ENCODE measurements at places on chromosomes 2 and 18.

DNA sequence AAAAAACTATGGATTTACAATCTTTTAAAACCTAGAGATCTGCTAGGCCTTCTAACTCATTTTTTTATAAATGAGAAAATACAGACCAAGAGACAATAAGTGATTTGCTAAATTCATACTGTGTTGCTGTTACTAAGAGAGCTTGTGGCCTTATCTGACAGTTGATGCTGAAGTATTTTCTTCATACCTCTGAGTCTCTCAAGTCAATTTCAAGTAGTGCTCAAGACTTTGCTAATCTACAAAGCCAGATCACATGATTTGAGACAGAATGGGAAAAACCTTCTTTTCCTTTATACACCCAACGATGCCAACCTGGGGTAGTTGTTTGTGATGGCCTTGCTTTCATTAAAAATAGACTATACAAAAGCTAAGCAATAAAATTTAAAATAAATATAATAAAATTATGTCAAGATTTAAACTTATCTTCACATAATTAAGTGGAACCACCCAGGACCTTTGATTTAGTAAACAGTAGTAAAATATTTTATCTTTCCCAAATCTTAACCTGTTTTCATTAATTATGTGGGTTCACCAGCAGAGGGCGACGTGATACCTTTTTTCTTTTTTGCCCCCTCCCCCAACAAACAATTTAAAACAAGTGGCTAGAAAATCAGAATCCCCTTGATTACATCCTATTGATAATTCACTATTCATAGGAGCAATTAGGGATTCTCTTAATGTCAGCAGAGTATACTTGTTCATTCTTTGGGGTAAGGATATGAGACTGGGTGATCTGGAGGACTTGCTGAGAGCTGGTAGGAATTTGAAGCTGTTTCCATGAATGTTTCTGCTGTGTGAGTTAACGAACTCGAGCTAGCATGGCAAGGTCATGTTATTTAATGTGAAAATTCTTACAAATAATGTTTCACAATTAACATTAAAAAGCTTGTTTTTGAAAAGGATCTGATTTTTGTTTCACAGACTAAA lies 49.6 kb upstream of the SLC5A7 start:
- no peak for DNase-seq

- no peak for DNase-seq
These were observed 9.0 kb downstream of the CYBRD1 start for GRCh38 chr2:171531291-171531690.

DNA sequence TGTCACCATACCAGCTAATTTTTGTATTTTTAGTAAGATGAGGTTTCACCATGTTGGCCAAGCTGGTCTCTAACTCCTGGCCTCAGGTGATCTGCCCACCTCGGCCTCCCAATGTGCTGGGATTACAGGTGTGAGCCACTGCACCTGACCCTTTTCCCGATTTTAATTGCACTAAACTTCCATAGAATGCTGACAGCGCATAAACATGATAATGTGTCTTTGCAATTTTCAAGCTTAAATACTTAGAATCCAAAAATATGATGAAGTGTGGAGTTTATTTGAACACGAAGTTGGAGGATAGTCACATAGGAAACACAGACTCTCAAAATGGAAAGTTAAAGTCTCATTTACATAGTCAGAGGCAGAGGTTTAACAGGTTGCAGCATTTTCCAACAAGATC lies 138.6 kb downstream of the TPO start:
- no peak for DNase-seq

DNA sequence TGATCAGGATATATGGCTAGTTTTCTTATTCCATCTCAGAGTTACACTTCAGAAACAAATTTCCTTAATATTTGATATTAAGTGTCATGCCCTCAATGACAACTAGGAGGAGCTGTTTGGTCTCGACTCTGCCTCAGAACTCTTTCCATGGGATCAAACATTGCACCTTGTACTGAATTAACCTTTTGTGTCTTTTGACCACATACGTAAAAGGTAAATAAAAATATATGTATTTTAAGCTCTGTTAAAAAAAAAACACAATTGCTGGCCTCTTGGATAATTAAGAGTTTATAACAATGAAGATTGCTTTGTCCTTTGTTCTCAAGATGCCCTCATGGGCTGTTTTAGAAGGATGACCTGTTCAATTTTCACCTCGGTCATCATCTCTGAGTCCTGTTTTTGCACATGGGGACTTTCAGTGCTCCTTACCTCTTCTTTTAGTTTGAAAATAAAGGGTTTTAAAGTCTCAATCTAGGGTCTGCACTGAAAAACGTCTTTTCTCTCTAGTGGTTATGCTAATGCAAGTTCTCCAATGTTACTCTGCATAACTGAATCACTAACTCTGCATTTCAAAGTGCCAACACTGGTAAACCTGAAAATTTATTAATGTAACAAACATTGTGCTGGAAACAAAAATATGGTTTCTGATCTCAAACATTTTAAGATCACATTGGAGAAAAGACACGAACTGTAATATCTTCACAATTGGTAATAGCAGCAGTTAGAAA lies 18.8 kb upstream of the FN1 start:
- no peak for DNase-seq

GRCh38 chr2:201275990-201276389 lies 15.7 kb downstream of the CASP8 start:
- no peak for DNase-seq

DNA sequence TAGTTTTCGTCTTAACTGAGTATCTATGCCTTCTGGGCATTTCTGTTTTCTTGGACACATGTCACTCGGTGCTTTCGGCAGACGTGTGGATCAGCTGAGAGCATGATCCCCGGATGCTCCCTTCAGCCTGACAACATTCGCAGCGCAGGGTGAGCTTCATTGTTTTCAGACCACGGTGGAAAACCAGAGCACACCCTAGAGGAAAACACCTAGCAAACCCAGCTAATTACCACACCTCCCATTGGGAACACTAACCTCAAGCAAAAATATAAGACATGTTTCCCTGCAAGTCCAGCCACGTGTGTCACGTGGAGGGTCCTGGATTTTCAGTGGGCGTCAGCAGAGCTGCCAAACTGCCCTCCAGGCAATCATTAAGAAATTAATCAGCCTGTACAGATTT lies 31.0 kb downstream of the ANKRD29 start:
- no peak for DNase-seq

- DNase-seq = no peak
These were observed 25.1 kb upstream of the IL1R1 start for GRCh38 chr2:102117472-102117858.

DNA sequence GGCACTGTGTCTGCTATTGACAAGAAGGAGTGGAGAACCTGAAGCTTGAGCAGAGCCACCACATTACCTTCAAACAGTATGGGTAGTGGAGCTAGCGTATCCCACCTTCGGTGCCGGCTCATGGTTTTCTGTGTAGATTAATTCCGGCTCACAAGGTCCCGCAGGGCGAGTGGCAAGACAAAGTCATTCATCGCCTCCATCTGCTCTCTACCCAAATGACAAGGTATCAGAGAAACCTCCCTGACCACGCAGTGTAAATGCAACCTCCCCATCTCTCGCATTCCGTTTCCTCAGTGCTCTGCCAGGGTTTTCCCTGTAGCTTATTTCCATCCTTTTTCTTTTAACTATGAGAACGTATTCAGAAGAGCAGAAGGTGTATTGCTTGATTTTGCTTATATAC lies 79.8 kb downstream of the MAP4K4 start:
- DNase-seq = no peak

GRCh38 chr18:58105888-58106260 lies 61.8 kb downstream of the NEDD4L start:
- DNase-seq = no peak

GRCh38 chr2:135803278-135803677 lies 33.7 kb downstream of the LCT start:
- no peak for DNase-seq

GRCh38 chr2:228802181-228803071 lies 468.7 kb downstream of the PID1 start:
- no peak for DNase-seq

- DNase-seq = peak; percentile 34
These were observed at the start of gene HDHD2 for GRCh38 chr18:47150029-47150823. Gene HDHD2 (minus strand): TSS chr18:47150500. CDS start chr18:47136439, 14,061 bp downstream.

- DNase-seq = no peak
These were observed 263.2 kb downstream of the CYP26B1 start for GRCh38 chr2:71884303-71885042.

DNA sequence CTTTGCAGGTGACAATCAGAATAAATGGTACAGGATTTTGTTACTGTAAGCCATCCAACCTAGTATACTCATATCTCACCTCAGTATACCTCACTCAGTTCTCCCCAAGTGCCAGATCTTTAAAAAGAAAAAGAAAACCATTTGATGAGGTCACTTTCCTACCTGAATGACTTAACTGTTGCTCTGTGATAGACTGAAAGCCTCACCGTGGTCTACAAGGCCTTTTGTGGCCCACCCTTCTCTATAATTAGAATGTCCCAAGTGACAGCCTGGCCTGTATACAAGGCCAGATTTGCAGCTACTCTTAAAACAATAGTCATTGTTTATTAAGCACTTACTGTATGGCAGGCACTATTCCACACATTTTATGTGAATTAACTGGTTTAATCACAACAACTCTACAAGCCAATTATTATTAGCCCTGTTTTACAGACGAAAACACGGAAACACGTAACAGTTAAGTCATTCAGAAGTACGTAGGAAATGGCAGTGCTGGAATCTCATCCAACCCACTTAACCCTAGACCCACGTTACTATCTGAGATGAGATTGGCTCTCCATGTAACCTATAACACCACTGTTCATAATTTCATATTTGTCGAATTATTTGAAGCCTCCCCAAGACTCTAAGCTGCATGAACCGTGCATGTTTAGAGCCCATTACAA lies 28.3 kb downstream of the PKP4 start:
- no peak for DNase-seq

DNA sequence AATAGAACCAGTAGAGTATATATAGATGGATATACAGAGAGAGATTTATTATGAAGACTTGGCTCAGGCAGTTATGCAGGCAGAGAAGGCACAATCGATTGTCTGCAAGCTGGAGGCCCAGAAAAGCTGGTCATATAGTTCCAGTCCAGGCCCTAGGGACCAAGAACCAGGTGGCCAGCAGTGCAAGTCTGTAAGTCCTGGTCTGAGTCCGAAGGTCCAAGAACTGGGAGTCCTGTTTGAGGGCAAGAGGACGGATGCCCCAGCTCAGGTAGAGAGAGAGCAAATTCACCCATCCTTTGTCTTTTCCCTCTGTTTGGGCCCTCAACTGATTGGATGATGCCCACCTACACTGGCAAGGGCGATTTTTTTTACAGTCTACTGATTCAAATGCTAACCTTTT lies 164.6 kb downstream of the CAMKMT start:
- no peak for DNase-seq

GRCh38 chr2:170523506-170523905 lies 191.6 kb upstream of the SP5 start:
- no peak for DNase-seq

- DNase-seq = peak; percentile 21
These were observed 1.3 kb downstream of the PTMA start for GRCh38 chr2:231709636-231709980.

DNA sequence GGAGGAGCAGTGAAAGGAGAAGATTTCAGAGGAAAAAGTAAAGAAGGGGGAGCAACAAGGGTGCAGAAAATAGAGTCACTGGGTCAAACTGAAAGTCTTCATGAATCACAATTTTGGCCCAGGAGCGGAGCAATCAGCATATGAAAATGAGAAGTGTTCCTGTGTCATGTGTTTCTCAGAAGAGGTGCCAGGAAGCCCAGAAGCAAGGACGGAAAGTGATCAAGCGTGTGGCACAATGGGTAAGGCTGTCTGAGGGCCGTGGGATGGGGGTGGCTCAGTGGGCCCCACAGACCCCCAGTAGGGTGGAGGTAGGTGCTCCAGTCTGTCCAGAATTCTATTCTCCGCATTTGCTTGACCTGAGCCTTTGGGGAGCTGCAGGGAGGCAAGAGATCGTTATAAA lies 44.2 kb downstream of the SP140 start:
- DNase-seq = no peak

DNA sequence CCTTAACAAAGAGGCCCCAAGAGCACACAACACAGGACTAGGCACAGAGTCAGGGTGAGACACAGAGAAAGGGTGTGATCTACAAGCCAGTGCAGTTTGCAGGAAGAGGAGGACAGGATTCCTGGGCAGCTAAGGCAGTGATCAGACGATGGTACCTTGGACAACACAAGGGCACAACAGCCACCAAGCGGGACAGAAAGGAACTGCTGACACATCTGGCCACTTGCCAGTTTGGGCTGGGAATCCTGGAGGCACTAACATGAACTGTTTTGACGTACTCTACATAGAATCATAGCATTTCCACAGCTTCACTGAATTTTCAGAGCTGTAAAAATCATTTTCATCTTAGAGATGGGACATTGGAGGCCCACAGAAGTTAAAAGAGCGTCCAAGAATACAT lies 221.5 kb upstream of the SLC35G4 start:
- DNase-seq = no peak

GRCh38 chr2:193690572-193690971 lies 1495.8 kb upstream of the TMEFF2 start:
- DNase-seq = no peak

- no peak for DNase-seq
These were observed 92.8 kb upstream of the TAF1B start for GRCh38 chr2:9750224-9751215.

DNA sequence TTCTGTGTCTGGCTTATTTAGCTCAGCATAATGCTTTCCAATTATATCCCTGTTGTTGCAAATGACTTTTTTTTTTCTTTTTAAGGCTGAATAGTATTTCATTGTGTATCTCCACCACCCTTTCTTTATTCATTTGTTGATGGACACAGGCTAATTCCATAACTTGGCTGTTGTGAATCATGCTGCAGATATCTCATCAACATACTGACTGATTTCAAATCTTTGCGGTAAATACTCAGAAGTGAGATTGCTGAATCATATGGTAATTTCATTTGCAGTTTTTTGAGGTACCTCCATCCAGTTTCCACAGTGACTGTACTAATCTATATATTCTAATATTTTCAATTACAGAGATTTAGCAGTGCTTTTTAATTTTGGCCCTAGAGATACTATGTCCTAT lies 266.2 kb downstream of the TMX3 start:
- no peak for DNase-seq

DNA sequence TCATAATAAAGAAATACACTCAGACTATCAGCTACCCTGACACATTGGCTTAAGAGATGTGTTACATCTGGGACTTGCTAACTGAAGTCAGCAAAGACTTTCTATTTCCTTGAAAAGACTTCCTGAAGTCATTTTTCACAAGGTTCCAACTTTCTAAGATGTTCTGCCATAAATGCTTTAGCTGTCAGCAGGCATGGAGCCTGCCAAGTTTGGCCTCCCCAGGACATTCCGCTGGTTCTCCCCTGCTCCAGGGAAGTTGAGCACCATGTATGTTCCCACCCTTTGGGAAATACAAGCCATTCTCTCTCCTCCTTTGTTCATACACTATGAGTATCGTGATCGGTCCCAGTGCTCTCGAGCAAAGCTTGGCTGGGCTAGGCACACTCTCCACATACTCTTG lies 202.7 kb upstream of the CCDC68 start:
- DNase-seq = no peak
